ENCODE measurements at places on chromosomes 1 and 21.

GRCh38 chr1:8427493-8427892 is 109.6 kb downstream of the SLC45A1 start:
- DNase-seq: no peak

- DNase-seq: no peak
These were observed 21.1 kb downstream of the ECHDC2 start for GRCh38 chr1:52900402-52900801.

DNA sequence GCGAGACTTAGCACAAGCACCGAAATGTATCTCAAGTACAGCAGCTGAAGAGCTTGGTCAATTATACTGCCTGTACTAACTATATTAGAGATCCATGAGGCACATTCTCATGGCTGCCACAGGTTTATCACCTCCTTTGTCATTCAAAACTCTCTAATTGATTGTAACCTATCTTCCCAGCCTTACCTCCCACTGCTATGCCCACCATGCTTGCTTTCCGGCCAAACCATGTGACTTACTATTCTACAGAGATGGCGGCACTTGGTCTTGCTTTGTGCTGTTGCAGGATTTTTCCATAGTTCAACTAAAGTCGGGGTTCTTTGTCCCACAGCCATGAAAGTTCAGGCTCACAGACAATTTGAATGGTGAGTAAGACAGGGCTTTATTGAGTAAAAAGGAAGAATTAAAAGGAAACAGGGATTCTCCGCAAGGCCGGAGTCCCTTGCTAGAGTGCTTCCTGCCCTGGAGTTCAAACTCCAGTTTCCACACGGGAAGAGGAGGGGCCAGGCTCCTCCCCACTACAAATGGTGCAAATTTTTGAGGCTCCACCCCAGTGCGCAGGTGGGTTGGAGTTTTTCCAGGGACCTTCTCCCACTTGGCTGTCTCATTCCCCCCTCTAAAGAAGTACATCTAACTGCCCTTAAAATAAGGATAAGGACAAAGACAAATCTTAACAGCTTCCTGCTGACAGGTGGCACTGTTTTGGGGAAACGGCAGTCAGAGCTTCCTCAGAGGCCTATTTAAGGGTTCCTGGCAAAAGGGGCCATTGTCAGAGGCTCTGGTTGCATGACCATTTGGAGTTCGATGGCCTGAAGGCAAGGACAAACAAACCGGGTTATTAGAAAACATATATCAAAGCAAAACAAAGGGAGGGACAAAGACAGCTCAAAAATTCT is 28.7 kb downstream of the FMO2 start:
- DNase-seq: no peak

- no peak for DNase-seq
These were observed 1.6 kb upstream of the FAM20B start for GRCh38 chr1:179023946-179024650.

DNA sequence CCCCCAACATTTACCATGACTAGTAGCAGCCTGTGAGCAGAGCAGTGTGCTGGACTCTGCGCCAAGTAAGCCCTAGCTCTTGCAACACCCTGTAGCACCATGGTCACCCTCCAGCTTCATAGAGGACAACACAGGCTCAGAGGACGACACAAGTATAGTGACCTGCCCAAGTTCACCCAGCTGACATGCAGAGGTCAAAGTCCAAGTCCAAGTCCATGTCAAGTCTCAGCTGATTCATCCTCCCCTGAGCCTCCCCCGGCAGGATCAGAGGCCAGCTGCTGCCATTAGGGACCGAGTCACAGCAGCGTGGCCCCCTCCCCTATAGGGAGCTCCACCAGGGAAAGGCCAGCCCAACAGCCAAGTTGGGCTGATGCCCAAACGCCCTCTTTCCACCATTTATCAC is 15.9 kb downstream of the SDC3 start:
- no peak for DNase-seq

DNA sequence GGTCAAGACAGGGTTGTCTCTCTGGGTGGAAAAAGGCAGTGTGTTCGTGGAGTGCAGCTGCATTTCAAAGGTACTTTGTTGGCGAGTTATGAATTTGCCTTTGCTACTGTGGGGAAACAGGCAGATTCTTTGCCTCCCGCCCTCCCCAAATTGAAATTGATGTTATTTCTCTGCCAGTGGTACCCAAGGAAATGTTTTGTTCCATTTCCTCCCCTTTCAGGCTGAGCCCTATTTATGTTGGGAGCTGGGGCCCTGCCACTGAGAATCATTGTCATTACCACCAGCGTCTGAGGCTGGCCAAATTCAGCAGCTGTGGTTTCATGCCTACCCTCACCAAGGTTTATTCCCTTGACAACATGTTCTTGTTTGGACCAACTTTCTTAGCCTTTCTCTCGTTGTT is 48.5 kb upstream of the OLIG2 start:
- DNase-seq: no peak

- DNase-seq: no peak
These were observed 14.2 kb upstream of the RGS4 start for GRCh38 chr1:163055005-163055404.

DNA sequence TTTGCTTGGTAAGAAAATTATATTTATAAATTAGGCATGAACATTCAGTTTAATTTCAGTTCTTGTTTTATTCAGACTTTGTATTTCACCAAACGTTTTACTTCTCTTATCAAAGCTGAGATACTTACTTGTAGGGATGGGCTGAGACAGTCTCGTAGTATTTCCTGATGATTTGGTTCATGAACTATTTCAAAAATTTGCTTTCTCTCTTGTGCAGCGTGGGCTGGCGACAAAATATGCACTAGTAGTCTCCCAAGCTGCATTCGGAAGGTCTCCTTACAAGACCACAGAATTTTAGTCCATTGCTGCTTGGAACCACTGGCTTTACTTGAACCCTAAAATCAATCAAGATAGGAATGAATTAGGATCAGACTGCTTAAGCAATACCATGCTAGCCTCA is 91.7 kb upstream of the GNG4 start:
- DNase-seq: no peak

- no peak for DNase-seq
These were observed 57.9 kb downstream of the AGPAT3 start for GRCh38 chr21:43922949-43923348.

DNA sequence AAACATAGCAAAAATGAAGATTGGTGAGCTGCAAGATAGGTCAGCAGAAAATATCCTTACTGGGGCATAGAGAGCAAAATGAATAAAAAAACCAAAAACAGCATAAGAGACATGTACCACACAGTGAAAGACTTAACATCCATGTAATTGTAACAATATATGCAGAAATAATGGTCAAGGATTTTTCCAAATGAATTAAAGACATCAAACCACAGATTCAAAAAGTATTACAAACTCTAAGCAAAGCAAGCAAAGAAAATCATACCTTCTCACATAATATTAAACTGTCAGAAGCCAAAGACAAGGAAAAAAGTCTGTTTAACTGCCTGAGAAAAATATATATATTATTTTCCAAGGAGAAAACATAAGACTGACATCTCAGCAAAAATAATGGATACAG is 111.3 kb downstream of the MIS18A start:
- no peak for DNase-seq

- DNase-seq: no peak
These were observed 736 bp upstream of the ZMPSTE24 start for GRCh38 chr1:40257313-40257687.

Data from cortex of kidney (tissue), 1 donor.